ENCODE measurements at places on chromosomes 13 and 19.

DNA sequence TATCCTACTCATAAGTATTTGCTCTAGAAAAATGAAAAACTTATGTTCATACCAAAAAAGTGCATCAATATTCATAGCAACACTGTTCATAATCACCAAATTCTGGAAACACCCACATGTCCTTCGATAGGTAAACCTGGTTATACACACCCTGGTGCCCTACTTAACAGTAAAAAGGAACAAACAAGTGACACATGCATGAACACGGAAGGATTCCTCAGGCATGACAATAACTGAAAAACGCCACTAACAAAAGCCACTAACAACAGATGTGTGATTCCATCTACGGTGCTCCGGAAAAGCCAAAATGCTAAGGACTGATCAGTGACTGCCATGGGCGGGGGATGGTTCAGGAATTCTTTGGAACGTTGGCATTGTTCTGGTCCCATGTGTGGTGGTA lies 65.5 kb downstream of the STK24 start:
- DNase-seq: no peak

GRCh38 chr19:23799321-23799720 lies 40.6 kb upstream of the ZNF681 start:
- DNase-seq: no peak

DNA sequence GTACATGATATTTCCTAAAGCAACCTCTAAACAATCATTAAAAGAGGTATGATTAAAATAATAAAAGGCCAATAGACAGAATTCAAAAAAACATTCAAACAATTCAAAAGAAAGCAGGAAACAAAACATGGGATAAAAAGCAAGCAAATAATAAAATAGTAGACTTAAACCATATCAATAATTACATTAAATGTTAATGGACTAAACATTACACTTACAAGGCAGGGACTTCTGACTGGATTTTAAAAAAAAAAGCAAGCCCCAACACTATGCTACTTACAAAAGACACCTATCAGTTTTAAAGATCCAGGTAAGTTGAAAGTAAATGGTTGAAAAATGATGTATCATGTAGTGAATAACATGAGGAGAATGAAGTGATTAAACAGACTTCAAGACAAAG lies 65.2 kb downstream of the KLF2 start:
- no peak for DNase-seq

- DNase-seq: no peak
Observed at GRCh38 chr19:8239528-8240273, 30.5 kb downstream of the CERS4 start.

- no peak for DNase-seq
Observed at GRCh38 chr13:71448080-71448630, 418.8 kb downstream of the DACH1 start.

DNA sequence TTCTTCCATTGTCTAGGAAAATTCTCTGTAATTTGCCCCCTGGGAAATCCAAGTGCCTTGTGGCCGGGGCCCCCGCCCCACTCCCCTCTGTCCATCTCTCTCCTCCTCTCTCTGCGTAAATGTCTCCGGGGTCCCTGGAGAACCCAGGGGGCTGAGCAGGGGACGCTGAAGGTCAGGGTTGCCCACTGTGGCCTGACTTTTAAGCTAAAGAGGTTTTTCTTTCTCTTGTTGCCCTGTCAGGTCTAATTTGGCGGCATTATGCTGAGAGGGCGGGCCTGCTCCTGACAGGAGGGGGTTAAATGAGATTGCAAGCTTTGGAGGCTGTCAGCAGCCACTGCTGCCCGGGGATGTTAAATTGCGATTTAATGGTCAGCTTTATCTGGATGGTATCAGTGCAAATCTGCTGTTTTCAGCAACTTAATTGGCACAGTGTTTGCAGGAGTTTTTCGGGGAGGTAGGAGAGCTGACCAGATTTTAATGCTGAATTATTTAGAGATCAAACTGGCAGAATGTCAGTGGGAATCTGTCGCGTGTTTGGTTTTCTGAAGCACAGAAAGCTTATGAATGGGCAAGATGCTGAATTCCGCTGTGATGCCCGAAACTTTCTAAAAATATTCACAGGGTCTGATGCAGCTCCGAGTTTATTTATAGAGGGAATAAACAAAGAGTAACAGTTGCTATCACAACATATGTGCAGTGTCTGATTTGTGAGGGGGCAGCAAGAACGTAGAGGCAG lies 93.2 kb upstream of the SOX1 start:
- no peak for DNase-seq

- DNase-seq: no peak
Observed at GRCh38 chr19:443005-443404, 17.8 kb downstream of the SHC2 start.

GRCh38 chr19:4399812-4400134 lies 574 bp downstream of the SH3GL1 start:
- DNase-seq: no peak

GRCh38 chr13:77980592-77980991 lies 62.0 kb upstream of the EDNRB start:
- DNase-seq: no peak

GRCh38 chr13:30863796-30864195 lies 42.3 kb upstream of the MEDAG start:
- DNase-seq: no peak

DNA sequence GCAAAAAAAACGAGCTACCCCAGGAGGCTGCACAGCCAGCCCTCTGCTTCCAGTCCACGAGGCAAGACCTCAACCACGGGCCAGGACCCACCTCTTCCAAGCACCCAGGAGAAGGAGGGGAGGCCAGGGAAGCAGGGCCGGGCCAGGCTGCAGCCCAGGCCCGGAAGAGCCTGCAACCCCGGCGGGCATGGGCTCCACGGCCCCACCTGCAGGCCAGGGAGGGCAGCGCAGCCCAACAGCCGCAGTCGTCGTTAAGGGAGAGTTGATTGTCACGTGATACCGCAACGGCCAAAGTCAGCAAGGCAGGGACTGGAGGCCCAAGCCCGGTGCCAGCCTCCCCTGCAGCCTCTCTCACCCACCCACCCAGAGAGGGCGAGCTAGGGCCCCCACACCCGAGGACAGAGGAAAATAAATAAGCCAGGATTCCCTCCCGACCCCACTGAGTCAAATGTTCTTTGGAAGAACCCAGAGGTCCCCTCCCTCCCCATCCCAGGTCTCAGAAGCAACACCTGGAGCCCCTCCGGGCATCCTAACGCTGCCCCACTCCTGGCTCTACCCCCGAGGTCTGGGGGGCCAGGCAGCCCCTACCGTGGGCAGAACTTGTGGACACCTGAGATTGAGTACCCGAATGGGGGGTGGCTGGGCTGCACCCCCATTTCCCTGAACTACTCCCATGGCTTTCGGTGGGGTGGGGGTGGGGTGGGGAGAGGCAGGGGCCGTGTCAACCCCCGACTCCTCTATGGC lies 5.2 kb upstream of the REXO1 start:
- no peak for DNase-seq

DNA sequence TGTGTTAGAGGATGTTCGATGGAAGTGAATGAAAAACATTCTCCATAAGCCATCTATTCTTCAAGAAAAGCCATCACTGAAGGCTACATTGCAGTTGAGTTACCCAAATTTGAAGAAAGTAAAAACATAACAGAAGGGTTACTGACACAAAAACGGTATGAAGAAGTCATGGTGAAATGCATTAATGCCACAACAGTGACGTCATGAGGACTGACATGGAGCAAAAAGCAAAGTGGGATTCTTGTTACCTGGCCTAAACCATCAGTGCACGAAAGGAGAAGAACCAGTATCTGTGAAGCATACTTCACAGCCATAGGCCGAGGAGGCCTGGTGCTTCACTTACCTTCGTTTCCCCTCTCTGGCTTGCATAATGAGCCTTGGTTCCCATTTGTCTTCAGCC lies 58.7 kb downstream of the LRRC63 start:
- no peak for DNase-seq

DNA sequence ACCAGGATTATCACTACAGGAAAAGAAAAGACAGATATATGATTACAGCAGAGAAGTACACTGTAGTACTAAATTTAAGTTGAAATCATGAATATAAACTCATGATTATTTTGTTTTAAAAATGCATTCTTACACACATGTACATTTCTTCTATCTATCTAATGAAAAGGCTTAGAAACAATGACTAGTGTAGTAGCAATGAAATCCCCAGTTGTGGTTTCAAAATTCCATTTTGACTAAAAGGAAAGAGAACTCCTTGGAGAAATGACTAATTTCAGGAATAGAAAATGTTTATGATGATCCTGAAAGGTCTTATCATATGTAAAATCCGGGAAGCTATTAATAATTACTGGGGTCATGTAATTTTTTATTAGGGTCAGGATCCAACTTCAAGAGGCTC lies 195.0 kb upstream of the STARD13 start:
- DNase-seq: no peak

GRCh38 chr13:72144636-72145035 lies 277.6 kb upstream of the DACH1 start:
- DNase-seq: no peak

DNA sequence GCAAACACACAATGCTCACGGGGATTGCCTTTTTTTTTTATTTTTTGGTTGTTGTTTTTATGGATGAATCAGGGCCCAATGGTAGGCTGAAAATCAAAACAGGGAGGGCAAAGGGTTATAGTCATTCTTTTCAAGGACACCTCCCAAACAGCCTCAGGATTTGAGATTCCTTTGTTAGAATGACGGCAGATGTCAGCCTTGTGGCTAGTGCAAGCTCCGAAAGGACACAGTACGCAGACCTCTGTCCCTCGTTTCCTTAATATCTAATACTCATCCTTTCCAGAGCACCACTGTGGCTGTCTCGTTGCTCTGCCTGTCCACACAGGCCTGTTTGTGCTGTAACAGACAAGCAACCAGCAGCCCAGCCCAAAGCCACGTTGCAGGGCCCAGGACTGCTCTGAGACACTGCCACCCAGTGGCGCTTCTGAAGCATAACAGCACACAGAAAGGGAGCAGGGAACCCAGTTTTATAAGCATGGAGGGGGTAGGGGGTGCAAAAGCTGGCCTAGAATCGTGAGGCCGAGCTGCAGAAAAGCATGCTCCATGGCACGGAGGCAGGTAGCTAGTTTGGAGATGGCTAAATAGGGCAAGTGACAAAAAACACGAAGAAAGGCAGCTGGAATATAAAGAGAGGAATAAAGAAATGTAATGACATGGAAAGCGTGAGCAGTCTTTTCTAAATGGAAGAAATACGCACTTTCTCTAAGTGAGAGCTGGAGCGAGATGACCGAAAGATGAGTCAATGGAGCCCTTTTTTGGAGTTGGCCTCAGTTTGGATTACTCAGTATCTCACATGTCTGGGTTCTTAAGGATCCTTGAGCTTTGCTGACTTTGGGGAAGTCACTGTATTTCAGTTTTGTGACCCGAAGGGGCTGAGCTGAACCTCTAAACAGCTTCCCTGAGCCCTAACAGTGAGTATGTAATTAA lies 40.7 kb upstream of the MEDAG start:
- DNase-seq: peak; percentile 64

GRCh38 chr13:84377106-84377505 lies 494.8 kb upstream of the SLITRK1 start:
- no peak for DNase-seq

GRCh38 chr19:45100846-45101252 lies 7.9 kb downstream of the PPP1R37 start:
- DNase-seq: no peak

- no peak for DNase-seq
Observed at GRCh38 chr13:22960827-22961226, 220.0 kb upstream of the SGCG start.

DNA sequence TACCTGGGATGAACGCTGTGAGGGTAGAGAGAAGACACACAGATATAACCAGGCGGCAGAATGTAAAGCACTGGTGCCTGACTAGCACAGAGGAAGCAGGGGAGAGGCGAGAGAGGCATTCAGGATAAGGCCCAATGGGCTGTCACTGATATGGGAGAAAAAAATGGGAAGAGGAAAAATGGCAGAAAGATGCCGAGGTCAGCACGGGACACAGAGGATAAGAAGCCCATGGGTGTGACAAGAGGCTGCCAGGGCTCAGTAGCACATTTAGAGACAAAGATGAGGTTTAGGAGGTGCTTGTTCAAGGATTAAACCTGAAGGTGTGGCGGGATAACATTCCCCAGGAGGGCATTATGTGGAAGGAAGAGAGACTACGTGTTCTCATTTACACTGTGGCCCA lies 5.6 kb downstream of the SMG9 start:
- DNase-seq: no peak

GRCh38 chr13:99044764-99045163 lies 66.9 kb upstream of the DOCK9 start:
- DNase-seq: no peak

- no peak for DNase-seq
Observed at GRCh38 chr13:31018511-31018910, 86.1 kb downstream of the TEX26 start.

DNA sequence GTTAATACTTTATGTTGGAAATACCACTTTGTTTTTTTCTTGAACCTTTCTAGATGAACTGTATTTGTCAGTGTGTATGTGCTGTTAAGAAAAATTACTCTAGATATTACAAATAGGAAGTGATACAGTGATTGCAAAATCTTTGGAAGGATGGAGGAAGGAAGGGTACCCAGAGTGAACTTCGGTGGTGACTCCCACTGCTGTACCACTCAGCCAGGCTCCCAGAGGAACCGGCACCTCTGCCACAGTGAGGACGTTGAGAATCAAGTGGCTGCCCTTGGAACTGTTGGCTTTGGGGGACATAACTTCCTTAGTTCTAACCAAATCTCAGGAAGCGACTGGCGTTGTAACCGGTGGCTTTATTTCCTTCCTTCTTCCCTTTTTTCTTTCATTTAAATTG lies 184.7 kb downstream of the PCCA start:
- no peak for DNase-seq

Measured in NCI-H446 treated with DMSO at 0.1 percent for 48 hours (cell line).